ENCODE measurements at places on chromosomes 6 and 20.

GRCh38 chr6:69179681-69180080 is 544.6 kb downstream of the ADGRB3 start:
- DNase-seq = no peak

DNA sequence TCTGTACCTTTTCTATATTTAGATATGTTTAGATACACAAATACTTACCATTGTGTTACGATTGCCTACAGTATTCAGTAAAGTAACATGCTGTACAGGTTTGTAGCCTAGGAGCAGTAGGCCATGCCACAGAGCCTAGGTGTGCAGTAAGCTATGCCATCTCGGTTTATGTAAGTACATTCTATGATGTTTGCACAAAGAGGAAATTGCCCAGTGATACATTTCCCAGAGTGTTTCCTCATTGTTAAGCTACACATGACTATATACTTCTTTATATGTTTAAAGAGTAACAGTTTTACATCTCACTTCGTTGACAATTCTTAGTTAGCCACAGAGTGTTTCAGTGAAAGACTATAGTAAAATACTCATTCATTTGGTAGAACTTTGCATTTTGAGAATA is 51.5 kb downstream of the SLC35F1 start:
- DNase-seq = no peak

GRCh38 chr20:10200330-10200729 is 18.3 kb upstream of the SNAP25 start:
- no peak for DNase-seq

DNA sequence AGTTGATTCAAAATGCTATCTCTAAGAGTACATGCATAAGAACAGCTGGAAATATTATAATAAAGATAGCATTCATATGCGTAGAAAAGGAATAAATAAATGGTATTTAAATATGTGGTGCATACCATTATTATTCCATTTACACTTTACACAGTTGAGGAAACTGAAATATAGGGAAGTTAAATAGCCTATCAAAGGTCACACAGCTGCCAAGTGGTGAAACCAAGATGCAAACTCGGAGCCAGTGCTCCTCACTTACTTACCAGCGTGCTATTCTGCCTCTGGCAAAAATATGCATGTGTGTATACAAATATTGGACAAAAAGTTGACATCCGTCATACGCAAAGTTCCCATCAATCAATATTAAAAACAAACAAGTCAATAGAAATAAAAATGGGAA is 22.3 kb upstream of the ANKEF1 start:
- no peak for DNase-seq

- DNase-seq = no peak
These were observed 17.0 kb downstream of the RAB32 start for GRCh38 chr6:146560607-146561006.

- no peak for DNase-seq
These were observed 269.9 kb downstream of the BMP7 start for GRCh38 chr20:56996533-56996932.

DNA sequence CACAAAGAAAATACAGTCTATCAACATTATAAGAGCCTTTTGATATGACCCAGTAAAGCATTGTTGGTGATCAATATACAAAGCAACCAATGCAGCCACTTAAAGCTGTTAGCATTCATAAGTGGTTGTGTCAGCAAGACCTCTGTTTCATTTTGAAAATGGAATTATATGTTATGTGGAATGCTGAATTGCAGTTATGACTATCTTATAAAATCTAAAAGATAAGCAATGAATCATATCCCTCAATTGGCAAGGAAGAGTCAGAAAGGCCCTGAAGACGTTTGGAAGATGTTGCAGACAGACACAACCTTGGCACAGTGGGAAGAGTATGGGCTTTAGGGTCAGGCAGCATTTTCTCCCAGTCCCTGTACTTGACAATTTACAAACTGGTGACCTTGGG is 93.8 kb upstream of the RNF217 start:
- DNase-seq = no peak

GRCh38 chr6:37551867-37552266 is 52.2 kb upstream of the CCDC167 start:
- no peak for DNase-seq

DNA sequence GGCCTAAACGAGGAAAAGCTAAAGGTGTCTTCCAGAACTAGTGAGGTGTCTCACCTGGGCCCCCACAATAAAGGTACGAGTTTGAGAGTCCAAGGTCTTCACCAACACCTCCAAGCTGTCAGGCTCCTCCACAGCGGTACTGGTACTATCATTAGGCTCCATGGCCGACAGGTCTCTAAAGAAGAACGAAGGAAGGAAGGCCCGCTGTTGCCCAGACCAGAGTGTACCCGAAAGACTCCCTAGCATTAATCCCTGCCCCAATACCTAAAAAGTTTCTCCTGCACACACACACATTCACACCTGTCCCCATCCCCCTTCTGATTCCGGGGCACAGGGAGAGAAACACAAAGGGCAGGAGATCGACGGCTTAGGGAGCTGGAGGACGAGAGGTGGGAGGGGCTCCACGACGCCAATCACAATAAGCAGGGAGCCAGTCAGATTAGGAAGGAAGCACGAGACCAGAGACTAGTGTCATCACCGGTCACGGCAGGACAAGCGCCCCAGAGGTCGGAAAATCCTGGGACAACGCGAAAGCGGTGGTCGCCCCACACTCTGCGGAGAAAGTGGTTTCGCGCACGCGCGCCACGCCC is 764 bp downstream of the BAG6 start:
- no peak for DNase-seq

DNA sequence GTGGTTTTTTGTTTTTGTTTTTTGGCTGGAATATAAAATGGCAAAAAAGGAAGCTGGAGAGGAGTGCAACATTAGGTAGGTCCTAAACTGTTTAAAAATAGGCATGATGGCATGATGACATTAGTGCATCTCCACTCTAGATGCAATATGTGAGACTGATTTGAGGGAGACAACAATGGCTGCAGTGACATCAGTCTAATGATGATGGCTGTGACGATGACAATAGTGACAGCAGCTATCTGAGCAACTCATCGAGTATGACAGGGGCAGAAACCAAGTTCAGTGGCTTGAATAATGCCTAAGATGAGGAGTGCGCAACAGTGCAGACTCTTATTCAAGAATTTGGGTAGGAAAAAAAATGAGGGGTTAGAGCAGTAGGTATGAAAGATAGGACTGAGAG is 82.0 kb downstream of the HS3ST5 start:
- no peak for DNase-seq

GRCh38 chr20:47740121-47740861 is 45.0 kb downstream of the SULF2 start:
- no peak for DNase-seq

- no peak for DNase-seq
These were observed 41.5 kb upstream of the SRF start for GRCh38 chr6:43129434-43130194.
